ENCODE measurements at places on chromosomes 13 and 19.

- no peaks in the 10 kb centered on the region for H3K4me1 ChIP-seq
- H3K27ac ChIP-seq = no peak overlapping the region
- H3K4me3 ChIP-seq = no peak overlapping the region
These were observed 70.4 kb downstream of the TSHZ3 start for GRCh38 chr19:31278555-31279435.

GRCh38 chr13:98827449-98827848 is 75.0 kb upstream of the SLC15A1 start:
- peaks cover 12% of the 10 kb centered on the region for H3K4me1 ChIP-seq
- H3K27ac ChIP-seq = no peak overlapping the region
- no peak for DNase-seq
- no peaks in the 10 kb centered on the region for H3K27me3 ChIP-seq

DNA sequence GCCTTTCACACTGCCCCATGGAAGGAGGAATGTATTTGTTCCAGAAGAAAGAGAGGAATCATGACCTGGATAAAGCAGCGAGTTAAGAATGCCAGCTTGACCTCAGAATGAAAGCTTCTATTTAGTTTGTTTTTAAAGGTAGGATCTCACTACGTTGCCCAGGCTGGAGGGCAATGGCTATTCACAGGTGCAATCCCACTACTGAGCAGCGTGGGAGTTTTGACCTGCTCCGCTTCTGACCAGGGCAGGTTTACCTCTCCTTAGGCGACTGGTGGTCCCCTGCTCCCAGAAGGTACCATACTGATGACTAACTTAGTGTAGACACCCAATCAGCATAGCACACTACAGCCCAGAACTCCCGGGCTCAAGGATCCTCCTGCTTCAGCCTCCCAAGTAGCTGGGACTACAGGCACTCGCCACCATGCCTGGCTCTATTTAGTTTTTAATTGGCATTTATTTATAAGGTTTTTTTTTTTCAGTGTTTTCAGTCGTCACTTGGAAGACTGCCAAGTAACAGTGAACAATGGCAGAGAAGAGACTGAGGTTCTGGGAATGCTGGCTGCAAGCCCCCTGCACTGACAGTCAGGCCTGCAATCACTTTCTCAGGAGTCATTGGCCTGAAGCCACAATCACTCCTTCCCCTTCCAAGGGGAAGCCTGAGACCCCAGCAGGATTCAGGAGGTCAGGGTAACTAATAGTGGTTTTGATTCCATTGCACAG is 73.1 kb downstream of the EPS15L1 start:
- peak overlapping the region; percentile 53 for H3K27ac ChIP-seq
- H3K36me3 ChIP-seq = peaks cover 46% of the 10 kb centered on the region
- H3K4me1 ChIP-seq = peaks cover 17% of the 10 kb centered on the region
- H3K27me3 ChIP-seq = no peaks in the 10 kb centered on the region

- no peak overlapping the region for H3K4me3 ChIP-seq
- no peaks in the 10 kb centered on the region for H3K27me3 ChIP-seq
- H3K4me1 ChIP-seq = no peaks in the 10 kb centered on the region
- H3K36me3 ChIP-seq = no peaks in the 10 kb centered on the region
- no peak for DNase-seq
- no peak overlapping the region for H3K27ac ChIP-seq
These were observed 17.9 kb upstream of the ZNF253 start for GRCh38 chr19:19847781-19848180.

- H3K27me3 ChIP-seq = no peaks in the 10 kb centered on the region
- H3K4me3 ChIP-seq = no peak overlapping the region
- no peak for DNase-seq
- peaks cover 12% of the 10 kb centered on the region for H3K4me1 ChIP-seq
- no peaks in the 10 kb centered on the region for H3K36me3 ChIP-seq
These were observed 19.9 kb downstream of the KCTD4 start for GRCh38 chr13:45180713-45181601.

- no peaks in the 10 kb centered on the region for H3K27me3 ChIP-seq
- DNase-seq = no peak
- H3K36me3 ChIP-seq = no peaks in the 10 kb centered on the region
- H3K27ac ChIP-seq = no peak overlapping the region
These were observed 34.9 kb upstream of the UQCRFS1 start for GRCh38 chr19:29247872-29248271.

- no peaks in the 10 kb centered on the region for H3K36me3 ChIP-seq
- H3K4me1 ChIP-seq = peaks cover 52% of the 10 kb centered on the region
- H3K27ac ChIP-seq = peak overlapping the region; percentile 71
- peak overlapping the region; percentile 12 for H3K4me3 ChIP-seq
These were observed 15.3 kb downstream of the ZBTB7A start for GRCh38 chr19:4051175-4052101.

- no peaks in the 10 kb centered on the region for H3K4me1 ChIP-seq
- no peak overlapping the region for H3K27ac ChIP-seq
- no peak overlapping the region for H3K4me3 ChIP-seq
- DNase-seq = no peak
- no peaks in the 10 kb centered on the region for H3K27me3 ChIP-seq
These were observed 1459.5 kb upstream of the PCDH20 start for GRCh38 chr13:62875118-62875640.

DNA sequence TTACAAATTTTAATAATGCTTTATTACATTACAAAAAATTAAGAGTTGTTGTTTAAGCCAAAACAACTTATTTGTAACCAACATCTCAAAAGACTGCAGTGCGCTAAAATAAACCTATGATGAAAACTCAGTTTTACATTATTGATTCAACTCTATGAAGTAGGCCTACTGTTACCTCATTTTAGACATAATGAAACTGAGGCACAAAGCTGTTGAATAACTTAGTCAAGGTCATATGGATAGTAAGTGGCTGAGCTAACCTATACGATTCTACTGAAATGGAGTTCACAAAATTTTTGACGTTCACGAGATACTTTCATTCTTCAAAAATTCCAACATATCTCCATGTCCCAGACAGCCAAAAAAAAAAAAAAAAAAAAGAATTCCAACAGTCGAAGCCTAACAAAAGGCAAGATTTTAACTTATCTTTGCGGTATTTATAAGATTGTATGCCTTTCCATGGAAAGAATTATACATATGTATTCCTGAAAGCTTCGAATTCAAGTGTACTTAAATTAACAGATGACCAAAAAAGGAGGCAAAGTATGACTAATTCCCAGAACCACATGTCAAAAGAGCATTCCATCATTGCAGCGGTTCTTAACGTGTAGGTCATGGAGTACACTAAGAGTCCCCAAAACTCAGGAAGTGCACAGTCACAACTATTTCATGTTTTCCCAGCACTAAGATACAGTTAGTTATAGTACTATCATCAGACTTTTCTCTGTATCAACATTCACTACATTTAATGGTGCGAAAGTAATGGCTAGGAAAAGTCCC is 69.4 kb downstream of the PSPC1 start:
- H3K4me3 ChIP-seq = no peak overlapping the region
- DNase-seq = no peak
- H3K27ac ChIP-seq = no peak overlapping the region
- no peaks in the 10 kb centered on the region for H3K36me3 ChIP-seq
- no peaks in the 10 kb centered on the region for H3K27me3 ChIP-seq

DNA sequence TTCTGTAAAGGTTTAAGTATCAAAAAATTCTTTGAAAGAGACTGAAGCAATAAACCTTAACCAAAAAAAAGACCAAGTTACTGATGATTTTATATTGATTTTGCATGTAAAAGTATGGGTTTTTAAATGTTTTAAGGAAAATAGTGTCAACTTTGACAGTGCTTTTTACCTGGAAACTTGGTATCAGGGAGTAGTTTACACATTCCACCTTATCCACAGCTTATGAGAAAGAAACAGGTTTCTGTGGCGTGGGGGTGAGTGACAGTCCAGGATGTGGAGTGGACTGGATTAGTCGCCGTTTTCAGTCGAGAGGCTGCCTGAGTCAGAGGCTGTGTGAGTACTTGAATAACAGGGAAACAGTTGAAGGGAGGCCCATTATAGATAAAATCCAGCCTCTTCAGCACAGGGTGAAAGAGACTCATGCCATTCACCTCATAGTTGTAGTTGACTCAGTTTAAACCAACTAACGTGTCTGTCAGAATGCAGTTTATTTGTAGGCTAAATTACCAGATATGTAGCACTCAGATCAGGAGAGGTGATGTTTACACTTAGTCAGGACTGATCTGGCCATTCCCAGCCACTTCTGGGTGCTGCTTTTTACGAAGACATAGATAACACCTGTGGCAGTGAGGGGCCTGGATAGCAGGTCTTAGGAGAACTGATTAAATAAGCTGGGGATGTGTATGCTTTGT is 595 bp upstream of the GPR183 start:
- peaks cover 31% of the 10 kb centered on the region for H3K4me1 ChIP-seq
- no peaks in the 10 kb centered on the region for H3K27me3 ChIP-seq
- H3K36me3 ChIP-seq = no peaks in the 10 kb centered on the region
- H3K27ac ChIP-seq = peak overlapping the region; percentile 64
- DNase-seq = no peak

DNA sequence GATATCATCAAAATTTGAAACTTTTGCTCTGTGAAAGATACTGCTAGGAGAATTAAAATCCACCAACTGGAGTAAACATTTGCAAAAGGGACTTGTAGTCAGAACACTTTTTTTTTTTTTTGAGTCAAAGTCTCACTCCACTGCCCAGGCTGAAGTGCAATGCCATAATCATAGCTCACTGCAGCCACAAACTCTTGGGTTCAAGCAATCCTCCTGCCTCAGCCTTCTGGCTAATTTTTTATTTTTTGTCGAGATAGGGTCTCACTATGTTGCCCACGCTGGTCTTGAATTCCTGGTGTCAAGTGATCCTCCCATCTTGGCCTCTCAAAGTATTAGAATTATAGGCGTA is 9.7 kb downstream of the ELAVL1 start:
- peaks cover 5% of the 10 kb centered on the region for H3K36me3 ChIP-seq
- no peak overlapping the region for H3K4me3 ChIP-seq
- H3K4me1 ChIP-seq = peaks cover 50% of the 10 kb centered on the region
- H3K27ac ChIP-seq = no peak overlapping the region
- no peaks in the 10 kb centered on the region for H3K27me3 ChIP-seq
- no peak for DNase-seq

GRCh38 chr13:78997902-78998629 is 339.1 kb upstream of the OBI1 start:
- no peak for DNase-seq
- no peaks in the 10 kb centered on the region for H3K4me1 ChIP-seq
- no peak overlapping the region for H3K27ac ChIP-seq
- no peak overlapping the region for H3K4me3 ChIP-seq

DNA sequence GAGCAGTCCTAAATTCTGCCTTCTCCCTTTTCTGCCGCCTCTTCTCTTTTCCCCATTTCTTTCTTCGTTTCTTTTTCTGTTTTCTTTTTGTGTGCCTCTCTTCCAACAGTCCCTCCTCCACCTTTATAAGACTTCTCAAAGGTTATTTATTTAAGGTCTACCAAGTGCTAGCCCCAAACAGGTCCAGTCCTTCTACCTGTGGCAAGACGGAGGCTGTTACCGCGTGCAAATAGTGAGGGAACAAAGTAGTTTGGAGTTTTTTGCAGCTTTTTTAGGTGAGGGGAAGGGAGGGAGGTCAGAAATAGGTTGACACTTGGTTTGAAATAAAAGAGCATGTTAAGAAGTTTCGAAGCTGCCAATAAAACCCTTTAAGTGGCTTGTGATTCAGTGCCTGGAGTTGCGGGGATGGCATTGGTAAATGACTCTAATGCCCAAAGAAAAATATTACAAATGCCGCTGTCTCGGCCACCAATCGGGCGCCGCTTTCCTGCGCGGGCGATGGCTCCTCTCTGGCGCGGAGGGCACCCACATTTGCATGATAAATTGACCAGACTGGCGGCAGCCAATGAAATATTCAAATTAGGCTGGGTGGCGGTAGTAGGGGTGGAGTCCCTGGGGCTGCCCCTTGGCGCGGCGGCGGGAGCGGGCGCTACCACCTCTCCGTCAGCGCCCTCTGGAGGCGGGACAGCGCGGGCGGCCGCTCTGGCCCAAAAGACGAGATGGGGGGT is 7.5 kb upstream of the TSHZ3 start:
- H3K4me3 ChIP-seq = no peak overlapping the region
- H3K36me3 ChIP-seq = no peaks in the 10 kb centered on the region
- no peak overlapping the region for H3K27ac ChIP-seq

DNA sequence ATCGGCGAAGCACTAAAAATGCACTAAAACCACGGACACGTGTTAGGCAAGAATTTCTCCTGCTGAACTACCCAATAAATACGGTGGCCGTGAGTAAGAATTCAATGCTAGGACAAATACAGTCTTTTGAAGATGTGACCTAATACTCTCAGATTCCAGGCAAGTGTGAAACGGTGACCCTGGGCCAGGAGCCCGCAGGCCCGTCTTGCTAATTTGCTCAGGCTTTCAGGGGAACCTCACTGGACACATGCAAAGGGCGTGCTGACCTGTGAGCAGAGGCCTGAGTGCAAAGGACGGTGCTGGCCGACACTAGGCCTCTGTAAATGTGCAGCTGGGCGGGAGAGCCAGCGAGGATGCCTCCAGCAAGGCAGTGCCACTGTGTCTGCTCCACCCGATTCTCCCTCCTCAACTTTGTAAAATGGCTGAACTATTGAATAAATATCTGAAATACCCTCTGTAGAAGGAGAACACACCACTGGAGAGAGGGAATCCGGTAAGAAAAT is 70.1 kb downstream of the STK24 start:
- no peak overlapping the region for H3K4me3 ChIP-seq
- DNase-seq = no peak
- no peaks in the 10 kb centered on the region for H3K27me3 ChIP-seq
- no peaks in the 10 kb centered on the region for H3K36me3 ChIP-seq

GRCh38 chr19:41707871-41708371 is 505 bp upstream of the CEACAM5 start:
- H3K27ac ChIP-seq = no peak overlapping the region
- DNase-seq = peak; percentile 64
- H3K4me1 ChIP-seq = no peaks in the 10 kb centered on the region
- no peaks in the 10 kb centered on the region for H3K27me3 ChIP-seq
- no peaks in the 10 kb centered on the region for H3K36me3 ChIP-seq

GRCh38 chr19:5907241-5907640 is 2.6 kb downstream of the VMAC start:
- peaks cover 26% of the 10 kb centered on the region for H3K4me1 ChIP-seq
- no peaks in the 10 kb centered on the region for H3K27me3 ChIP-seq
- no peak overlapping the region for H3K27ac ChIP-seq
- H3K4me3 ChIP-seq = no peak overlapping the region

GRCh38 chr19:30900051-30900450 is 449.2 kb downstream of the TSHZ3 start:
- H3K36me3 ChIP-seq = no peaks in the 10 kb centered on the region
- no peaks in the 10 kb centered on the region for H3K27me3 ChIP-seq
- H3K4me1 ChIP-seq = no peaks in the 10 kb centered on the region
- no peak overlapping the region for H3K4me3 ChIP-seq
- H3K27ac ChIP-seq = no peak overlapping the region
- DNase-seq = no peak

GRCh38 chr13:112060899-112061366 is 6.0 kb upstream of the SOX1 start:
- H3K4me1 ChIP-seq = peaks cover 14% of the 10 kb centered on the region
- no peak overlapping the region for H3K4me3 ChIP-seq
- peaks cover 5% of the 10 kb centered on the region for H3K27me3 ChIP-seq
- H3K27ac ChIP-seq = no peak overlapping the region
- DNase-seq = no peak
- no peaks in the 10 kb centered on the region for H3K36me3 ChIP-seq

- H3K4me1 ChIP-seq = peaks cover 45% of the 10 kb centered on the region
- peak overlapping the region; percentile 95 for H3K27ac ChIP-seq
- DNase-seq = peak; percentile 90
- H3K36me3 ChIP-seq = no peaks in the 10 kb centered on the region
These were observed 1.2 kb downstream of the BLVRB start for GRCh38 chr19:40464059-40465024.

- no peak overlapping the region for H3K4me3 ChIP-seq
- no peak for DNase-seq
- no peaks in the 10 kb centered on the region for H3K27me3 ChIP-seq
These were observed 14.7 kb upstream of the EVI5L start for GRCh38 chr19:7815325-7815724.

Measured in vagina (tissue), 2 donors.